HS-27A (cell line): ENCODE measurements at places on chromosomes 13 and 19.

DNA sequence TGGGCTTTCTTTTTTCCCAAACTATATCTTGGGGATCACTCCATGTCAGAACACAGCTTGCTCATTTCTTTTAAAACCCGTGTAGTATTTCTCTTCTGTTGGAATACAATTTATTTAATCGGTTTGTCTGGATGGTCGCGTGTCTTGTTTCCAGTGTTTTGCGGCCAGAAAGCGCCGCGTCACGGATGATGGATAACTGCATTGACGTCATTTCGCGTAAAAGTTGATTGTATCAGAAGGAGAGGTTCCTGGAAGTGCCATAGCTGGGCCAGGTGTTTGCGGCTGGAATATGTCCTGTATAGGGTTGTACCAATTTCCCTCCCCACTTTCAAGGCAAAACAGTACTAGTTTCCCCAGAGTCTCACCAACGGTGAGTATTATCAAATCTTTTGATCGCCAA, 9.7 kb downstream of the ACTL9 start:
- no peak for DNase-seq

GRCh38 chr13:102504002-102504401, 92.8 kb upstream of the TPP2 start:
- DNase-seq = no peak

DNA sequence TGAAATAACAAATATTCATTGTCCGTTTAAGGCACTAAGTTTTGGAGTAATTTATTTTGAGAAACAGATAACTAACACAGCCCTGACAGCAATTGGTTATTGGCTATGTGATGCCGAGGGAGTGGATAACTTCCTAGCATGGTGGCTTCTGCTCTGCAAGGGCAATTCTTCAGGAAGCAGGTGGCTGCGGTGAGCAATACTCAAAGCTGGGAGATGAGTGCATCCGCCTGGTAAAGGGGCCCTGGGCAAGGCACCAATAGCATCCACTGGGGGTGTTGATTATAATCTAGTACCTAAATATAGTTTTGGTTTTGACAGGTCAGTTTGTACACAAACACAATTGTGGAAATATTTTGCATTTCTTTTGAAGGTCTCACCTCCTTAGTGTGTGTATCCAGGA, 41.0 kb downstream of the CCDC70 start:
- DNase-seq = no peak

DNA sequence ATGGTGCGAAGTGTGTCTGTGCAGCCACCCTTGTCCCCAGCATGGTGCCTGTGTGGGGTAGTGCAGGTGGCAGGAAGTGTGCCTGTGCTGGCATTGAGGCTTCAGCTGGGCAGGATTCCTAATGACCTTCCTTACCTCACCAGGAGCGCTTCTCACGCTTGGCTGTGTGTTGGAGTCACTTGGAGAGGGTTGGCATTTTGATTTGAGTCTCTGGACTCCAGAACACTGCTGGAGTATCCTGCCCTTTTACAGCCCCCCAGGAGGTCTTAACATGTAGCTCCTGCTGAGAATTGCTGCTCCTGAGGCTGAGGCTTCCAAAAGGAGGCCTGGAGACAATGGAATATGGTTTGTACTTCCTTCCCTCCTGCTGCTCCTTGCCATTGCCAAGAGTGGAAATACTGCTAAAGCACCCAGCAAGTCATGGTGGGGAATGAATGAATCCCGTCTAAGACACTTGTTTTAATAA, 87.1 kb downstream of the ARHGEF7 start:
- DNase-seq = no peak

DNA sequence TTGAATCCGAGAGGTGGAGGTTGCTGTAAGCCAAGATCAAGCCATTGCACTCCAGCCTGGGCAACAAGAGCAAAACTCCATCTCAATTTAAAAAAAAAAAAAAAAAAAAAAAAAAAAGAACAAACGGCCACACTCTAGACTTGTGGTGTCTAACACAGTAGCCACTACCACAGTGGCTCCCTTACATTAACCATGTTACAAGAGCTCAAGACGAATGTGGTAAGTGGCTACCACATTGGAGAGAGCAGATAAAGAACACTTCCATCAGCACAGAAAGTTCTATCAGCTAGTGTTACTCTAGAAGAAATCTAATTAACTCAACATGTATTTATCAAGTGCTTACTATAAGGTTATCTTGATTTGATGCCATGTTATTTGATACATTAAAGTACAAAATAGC, 11.5 kb downstream of the XPO4 start:
- DNase-seq = no peak

DNA sequence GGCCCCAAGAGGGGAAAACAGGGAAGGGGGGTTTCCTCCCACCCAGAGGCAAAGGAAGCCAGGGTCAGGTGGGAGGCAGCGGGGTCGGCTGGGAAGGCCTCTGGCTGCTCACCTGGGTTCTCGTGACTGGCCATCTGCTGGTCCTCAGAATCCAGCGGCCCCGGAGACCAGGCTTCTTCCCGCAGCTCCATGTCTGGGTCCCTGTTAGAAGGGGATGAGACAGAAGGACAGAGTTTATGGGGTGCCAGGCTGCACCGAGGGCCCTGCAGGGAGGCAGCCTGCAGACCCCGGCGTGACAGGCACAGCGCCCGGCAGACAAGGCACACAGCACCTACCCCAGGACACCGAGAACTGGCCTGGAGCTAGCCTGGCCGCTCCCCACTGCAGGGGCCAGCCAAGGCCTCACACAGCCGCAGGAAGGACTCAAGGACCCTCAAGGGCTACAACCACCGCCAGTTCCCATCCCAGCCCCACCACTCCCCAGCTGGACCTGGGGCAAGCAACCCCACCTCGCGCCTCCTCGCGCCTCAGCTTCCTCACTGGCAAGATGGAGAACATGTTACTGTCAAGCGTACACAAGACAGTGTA, 18.0 kb downstream of the ZNF787 start:
- no peak for DNase-seq

- no peak for DNase-seq
Measured at GRCh38 chr13:39468306-39468705, 134.7 kb downstream of the LHFPL6 start.

DNA sequence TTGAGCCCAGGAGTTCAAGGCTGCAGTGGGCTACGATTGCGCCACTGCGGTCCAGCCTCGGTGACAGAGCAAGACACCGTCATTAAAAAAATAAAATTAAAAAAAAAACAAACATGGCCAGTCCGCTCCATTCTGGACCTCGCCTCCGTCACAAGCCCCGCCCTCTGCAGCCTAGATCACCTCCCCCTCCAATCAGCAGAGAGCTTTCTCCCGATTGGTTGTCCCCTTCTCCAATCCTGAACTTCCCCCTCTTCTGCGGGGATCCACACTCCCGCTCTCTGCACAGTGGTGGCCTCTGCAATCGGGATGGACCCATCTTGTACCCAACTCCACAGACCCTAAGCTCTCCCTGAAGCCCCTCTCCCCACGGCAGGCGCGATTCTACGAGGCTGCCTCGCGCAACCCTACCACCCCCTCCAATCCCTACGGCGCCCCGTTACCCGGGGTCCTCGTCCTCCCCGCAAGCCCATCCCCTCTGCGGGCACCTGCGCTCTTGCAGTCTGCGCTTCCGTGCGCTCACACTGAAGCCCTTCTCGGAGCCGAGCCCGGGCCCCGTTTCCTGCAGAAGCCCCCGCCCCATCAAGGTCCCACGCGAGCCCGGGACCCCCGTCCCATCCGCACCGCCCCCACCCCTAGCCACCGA, 540 bp downstream of the TMEM160 start:
- peak; percentile 53 for DNase-seq

- DNase-seq = peak; percentile 19
Measured at GRCh38 chr13:41916173-41916954, 44.5 kb downstream of the VWA8 start.

DNA sequence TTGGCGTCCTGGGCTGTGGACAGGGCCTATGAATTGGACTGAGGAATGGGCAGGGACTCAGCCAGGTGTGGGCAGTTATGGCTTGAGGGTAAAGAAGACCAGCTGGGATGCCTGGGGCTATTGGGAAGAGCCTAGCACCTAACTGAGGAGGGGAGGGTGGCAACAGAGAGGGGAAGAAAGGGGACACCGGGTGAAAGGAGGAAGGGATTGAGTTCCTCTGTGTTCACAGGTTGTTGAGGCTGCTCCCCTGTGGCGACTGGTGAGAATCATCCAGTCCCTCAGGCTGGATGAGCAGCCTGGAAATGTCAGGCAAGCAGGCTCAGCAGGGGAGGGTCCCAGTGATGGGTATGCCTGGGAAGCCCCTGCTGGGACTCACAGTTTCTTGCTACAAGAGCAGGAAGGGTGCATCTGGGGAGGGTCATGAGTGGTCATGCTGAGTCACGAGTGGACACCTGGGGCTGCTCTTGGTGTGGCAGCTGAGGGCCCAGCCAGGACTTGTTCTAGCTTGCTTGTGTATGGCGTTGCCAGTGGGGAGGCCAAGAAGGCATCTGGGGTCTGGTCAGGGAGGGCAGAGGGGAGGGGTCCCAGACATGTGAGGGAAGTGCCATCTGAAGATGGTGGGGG, 1.4 kb downstream of the ZNF324 start:
- no peak for DNase-seq

DNA sequence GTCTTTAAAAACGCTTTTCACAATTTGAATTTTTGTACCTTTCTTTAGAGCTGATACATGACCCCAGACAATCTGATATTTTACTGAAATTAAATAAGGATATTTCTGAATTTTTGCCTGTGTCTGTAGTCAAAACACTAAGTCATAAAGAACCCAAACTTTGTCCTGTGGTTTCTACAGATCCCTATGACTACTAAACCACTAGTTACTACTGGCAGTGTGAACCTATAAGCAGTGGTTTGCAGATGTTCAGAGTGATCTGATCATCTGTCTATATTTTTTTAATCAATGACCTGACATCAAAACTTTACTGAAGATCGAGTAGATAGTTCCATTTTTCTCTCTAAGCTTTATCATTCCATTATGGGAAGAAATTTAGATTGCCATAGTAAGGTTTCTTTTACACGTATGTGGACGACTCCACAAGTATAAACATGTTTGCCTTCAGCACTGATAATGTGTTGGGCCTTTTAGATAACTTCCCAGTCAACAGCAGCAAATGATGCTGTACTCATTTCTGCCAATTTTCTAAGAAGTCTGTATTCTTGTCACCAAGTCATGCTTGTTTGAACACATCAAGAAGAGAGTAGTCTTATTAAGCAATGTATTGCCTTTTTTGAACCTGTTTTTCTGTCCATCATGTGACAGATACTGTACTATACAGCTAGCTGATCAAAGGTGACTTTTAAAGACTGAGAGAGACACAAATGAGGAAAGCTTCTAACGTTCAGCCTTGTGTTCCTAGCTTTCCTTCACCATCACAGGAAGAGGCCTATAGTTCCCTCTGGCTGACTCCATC, 21.8 kb downstream of the POLR1D start:
- DNase-seq = no peak

GRCh38 chr13:98549006-98549727, 27.7 kb downstream of the STK24 start:
- DNase-seq = peak; percentile 19

- peak; percentile 19 for DNase-seq
Measured at GRCh38 chr19:21482863-21483276, 22.5 kb upstream of the ZNF429 start.

DNA sequence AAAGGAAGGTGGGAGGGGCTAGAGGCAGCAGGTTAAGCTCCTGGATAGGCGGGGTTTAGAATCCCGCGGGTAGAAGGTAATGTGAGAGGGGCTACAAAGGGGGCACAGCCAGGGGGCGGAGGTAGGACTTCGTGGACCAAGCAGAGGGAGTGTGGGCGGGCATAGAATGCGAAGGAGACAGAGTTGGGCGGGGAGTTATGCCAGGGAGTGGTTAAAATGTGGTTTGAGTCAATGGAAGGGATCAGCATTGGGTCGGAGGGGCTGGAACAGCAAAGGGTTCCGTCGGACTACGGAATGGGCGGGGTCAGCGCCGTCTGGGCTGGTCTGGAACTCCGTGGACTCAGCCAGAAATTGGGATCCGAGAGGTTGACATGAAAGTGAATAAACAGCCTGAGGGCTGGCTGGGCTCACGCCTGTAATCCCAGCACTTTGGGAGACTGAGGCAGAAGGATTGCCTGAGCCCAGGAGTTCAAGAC, 3.0 kb downstream of the LTBP4 start:
- no peak for DNase-seq

GRCh38 chr19:2607712-2608601, 94.5 kb downstream of the GNG7 start:
- no peak for DNase-seq

DNA sequence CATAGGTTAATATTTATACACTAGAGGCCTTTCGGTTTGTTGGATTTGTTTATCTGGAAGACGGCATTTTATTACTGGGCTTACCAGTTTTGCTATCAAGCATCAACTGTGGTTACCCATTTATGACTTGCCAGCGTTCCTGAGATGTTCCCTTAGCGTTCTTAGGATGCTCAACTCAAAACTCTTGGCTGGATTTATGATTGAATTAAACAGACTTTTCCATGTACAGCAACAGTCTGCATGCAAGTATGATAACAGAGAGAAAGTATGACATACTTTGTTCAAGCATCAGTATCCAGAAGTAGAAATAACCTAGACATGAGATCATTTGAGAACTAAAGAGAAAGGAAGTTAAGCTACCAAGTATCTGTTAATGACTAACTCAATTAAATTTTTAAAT, 29.9 kb upstream of the RNF113B start:
- DNase-seq = no peak

- DNase-seq = no peak
Measured at GRCh38 chr19:44628793-44629192, 14.9 kb upstream of the PVR start.

DNA sequence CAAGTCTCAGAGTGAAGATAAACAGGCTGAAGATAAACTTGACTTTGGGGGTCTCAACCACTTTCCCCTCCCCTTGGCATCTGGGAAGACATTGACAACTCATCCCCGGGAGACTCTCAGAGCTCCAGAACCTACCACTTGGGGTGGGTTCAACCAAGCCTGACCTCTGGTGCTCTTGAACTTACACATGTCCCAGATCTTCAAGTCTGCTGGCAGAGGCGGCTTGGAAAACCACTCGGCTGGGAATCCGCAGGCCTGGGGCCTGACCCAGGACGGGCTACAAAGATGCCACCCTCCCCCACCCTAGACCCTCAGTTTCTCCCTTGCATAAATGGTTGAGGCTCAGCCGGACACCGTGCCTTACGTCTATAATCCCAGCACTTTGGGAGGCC, 512 bp downstream of the LRRC8E start:
- DNase-seq = no peak

DNA sequence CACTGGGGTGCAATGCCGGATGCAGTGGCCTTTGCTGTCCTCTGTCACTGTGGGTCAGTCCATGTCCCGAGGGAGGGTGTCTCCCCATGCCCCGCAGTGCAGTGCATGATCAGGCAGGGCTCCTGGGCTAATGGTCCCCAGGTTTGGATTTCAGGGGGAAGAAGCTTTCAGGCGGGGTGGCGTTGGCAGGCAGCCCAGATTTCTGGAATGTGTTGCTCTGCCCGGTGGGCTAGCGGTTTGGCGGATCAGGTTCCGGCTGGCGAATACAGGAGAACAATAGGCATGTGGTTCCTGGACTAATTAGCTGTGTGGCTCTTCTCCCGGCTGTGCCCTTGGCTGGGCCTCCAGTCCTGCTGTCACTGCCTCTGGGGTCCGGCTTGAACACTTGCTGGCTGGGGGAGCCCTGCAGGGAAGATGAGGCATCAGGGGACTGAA, 141.3 kb downstream of the FGF9 start:
- no peak for DNase-seq
